ENCODE measurements at places on chromosomes 3 and 15. TPM values are rescaled to one million over a fixed set of nuclear protein-coding genes. Genes with fewer than 3 reads are reported as not detected.

- DNase-seq = no peak
Measured at GRCh38 chr3:20637729-20638128, 451.7 kb upstream of the SGO1 start.

GRCh38 chr3:99625643-99626416 lies 12.6 kb upstream of the COL8A1 start:
- DNase-seq = no peak

DNA sequence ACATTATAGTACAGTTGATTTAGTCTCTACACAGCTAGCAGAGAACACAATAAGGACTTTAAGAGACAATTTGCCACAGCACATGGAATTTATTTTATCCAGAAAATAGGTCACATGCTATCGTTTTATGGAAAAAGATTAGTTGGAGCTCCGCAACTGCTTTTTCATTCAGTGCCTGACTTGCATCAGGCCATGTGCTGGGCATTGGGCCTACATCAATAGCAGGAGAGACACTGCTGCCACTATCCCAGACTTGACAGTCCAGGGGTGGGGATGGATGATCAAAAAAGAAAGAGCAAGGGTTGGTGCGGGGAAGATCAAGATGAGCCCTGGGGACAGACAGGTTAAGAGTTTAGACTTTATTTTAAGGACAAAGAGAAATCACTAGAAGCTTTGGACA lies 75.2 kb upstream of the C3orf80 start:
- DNase-seq = no peak

The KIF23 gene
- 17.1 TPM for total RNA-seq

- DNase-seq = no peak
Measured at GRCh38 chr3:66602691-66603090, 101.9 kb upstream of the LRIG1 start.

DNA sequence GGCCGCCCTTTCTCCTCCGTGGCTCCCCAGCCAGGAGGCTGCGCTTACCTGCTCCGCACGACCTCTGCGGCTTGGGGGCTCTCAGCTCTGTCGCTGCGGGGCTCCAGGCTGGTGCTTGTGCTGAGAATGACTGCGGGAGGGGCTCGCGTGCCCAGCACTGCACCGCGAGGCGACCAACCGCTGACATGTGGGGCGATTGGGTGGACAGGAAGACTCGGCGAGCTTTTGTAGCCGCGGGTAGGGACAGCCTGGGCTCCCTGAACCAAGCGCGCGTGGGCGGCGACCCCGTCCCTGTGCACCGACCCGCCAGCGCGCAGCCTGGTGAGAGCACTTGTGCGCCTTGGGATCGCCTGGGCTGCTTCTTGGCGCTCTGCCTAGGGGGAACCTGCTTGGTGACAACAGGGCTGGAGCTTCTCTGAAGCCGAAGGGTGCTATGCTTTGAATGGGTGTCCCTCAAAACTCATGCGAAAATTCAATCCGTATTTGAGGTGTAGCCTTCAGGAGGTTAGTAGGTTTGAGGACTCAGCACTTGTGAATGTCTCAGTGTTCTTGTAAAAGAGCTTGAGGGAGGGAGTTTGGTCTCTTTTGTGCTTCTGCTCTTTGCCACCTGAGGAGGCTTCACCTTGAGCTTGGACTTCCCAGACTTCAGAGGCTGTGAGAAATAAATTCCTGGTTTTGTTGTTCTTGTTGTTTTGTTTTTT lies 50.4 kb downstream of the IL12A start:
- peak; percentile 69 for DNase-seq

DNA sequence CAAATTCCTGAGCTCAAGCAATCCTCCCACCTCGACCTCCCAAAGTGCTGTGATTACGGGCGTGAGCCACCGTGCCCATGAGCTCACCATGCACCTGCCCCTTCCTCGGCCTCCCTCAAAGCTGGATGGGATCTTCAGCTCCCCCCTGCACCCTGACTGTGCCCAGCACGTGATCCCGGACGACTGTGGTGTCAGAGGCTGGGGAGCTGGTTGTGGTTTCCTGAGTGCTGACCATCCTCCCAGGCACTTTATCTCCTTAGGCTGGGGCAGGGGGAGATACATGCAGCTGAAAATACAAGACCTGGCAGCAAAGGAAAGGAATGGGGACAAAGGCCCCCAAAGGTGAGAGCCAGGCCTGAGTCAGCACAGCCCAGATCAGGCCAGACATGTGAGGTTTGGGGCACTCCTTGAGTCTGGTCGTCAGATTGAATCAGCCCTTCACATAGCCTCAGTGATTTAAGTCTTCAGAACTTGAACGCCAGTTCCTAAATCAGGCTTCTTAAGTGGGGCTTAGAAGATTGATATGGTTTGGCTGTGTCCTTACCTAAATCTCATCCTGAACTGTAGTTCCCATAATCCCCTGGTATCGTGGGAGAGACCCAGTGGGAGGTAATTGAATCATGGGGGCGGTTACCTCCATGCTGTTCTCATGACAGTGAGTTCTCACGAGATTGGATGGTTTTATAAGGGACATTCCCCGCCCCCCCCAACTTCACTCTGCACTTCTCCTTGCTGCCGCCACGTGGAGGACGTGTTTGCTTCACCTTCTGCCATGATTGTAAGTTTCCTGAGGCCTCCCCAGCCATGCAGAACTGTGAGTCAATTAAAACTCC lies 35.8 kb downstream of the PRKCD start:
- DNase-seq = peak; percentile 64

The POLQ gene
- 1.3 TPM for total RNA-seq

- no peak for DNase-seq
Measured at GRCh38 chr3:57268416-57268815, 24.1 kb downstream of the ASB14 start.

The ALDH1L1 gene
- total RNA-seq = 7.6 TPM

The DUOXA1 gene
- total RNA-seq = 2.4 TPM

DNA sequence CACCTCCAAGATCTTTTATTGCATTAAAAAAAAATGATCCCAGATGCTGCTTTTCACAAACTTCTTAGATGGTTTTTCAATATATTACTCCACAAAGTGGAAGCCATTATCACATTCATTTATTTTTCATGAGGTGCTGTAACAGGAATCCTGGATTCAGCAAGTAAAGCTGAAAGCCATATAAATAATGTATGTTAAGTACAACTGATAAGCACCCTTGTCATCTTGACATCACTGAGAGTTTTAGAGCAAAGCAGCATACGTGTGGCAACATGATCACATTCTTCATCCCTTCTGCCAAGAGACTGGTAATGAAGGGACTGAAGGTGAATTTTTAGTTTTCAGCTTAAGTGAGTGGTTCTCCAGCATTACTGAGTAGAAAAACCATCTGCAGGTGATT lies 44.9 kb upstream of the LRRFIP2 start:
- DNase-seq = no peak
